Right cardiac atrium (tissue), 5 donors: ENCODE measurements at places on chromosomes 5 and 9. TPM values are rescaled to one million over a fixed set of nuclear protein-coding genes. Genes with fewer than 3 reads are reported as not detected.

GRCh38 chr5:65919773-65920172 is 6.6 kb upstream of the ERBIN start:
- no peak for DNase-seq

GRCh38 chr5:17276445-17276844 is 59.0 kb downstream of the BASP1 start:
- DNase-seq: no peak

- peak; percentile 13 for DNase-seq
Observed at GRCh38 chr9:134318481-134318891, 7.8 kb upstream of the RXRA start.

DNA sequence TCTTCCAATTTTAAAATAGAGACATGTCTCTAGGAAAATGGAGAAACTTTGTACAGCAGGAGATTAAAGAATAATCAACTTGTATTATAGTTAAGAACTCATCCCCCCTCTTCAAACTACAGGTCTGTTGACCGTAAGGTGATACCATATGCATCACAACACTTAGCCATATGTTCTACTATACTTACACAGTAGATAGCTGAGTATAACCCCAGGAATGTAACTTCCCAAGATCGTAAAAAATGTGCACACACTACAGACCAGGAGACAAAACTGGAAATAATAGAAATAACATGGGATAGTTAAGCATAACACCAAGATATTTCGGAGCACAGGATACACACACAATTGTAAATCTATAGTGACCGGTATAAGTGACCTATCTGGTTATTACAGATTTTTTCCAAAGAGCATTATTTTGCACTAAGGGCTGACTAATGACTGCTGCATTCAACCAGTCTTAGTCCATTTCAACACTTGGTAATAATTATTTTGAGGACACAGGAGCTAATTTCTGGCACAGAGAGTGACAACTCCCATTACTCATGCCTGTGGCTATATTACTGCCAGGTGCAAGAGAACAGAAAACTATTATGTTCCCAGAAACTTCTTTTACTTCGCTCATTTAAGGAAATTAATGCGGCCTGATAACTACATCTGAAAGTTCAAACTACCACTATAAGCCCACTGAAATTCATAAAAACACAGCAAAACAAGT is 15.4 kb upstream of the ZNF622 start:
- no peak for DNase-seq

DNA sequence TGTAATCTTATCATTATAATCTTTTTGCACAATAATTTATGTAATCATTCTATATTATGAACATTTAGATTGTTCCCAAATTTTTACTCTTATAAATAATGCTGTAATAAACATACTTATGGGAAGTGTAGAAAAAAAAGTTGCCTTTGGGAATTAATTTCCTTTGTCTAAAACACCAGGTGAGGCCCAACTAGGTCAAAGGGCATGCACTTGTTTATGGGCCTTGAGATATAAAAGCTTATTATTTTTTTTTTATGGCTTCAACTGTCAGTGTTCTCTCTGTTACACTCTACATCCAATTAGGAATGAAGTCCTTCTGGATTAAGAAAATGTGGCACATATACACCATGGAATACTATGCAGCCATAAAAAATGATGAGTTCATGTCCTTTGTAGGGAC is 6.5 kb upstream of the PRLR start:
- no peak for DNase-seq

DNA sequence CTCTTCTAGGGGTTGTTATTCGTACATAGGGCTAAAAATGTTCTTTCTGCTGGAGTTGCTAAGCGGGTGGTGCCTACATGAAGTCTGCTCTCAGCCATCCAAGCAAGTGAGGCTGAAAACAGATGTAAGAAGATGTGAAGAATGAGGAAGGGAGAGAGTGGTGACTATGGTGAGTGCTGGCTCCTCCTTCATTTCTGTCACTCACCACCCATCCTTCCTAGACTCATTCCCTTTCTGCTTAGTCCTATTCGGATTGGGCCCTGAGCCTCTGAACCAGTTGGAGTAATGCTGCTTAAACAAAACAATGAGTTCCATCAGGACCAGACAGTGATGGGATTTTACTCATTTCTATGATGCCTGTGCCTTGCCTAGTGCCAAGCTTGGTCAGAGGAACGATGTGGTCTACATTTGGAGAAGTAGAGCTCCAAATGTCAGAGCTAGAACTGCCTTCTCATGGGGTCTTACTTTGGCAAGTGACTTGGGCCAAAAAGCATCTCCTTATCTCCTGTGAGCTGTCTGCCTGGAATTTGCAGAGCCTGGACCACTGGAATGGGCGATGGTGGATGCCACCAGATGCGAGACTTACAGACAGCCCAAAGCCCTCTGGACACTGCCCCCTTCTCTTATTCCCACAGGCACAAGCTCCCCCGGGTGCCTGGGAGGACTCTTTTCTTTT is 192.9 kb downstream of the FBXL7 start:
- DNase-seq: no peak

- no peak for DNase-seq
Observed at GRCh38 chr5:170783498-170784247, at the start of gene GABRP. Gene GABRP, plus strand, starts transcription at chr5:170783725. Its CDS starts 4,891 bp downstream, at chr5:170788616.

DNA sequence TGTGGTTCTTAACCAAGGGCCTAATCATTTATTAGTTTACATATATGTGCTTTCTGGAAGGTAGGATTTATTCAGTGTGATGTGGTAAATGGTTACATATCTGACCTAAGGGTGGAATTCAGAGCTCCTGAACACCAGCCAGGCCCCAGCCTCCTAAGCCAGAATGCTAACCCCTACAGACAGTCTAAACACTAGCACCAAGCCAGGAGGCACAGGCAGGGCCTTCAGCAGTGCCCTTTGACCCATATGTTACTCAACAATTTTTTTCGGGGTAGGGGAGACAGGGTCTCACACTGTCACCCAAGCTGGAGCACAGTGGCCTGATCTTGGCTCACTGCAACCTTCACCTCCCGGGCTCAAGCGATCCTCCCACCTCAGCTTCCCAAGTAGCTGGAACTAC is 40.3 kb downstream of the PRKACG start:
- no peak for DNase-seq

DNA sequence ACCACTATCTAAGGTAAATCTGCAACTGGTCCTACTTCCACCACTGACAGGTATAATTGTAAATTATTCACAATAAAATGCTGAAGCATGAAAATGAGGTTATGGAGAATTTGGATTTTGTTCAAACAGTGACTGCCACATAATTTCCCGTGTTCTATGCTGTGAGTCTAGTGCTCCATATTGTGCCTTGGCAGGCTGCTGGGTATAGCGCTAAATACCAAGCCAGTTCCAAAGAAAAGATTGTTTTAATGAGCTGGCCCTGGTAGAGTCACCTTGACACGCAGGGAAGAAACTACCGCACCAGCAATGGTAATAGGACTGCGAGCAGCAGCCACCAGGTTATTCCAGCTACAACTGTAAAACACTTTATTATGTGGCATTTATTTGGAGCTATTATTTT is 30.4 kb downstream of the PSMB7 start:
- DNase-seq: no peak

GRCh38 chr9:133842174-133842573 is 104.0 kb upstream of the SARDH start:
- no peak for DNase-seq

GRCh38 chr5:29197631-29198454 is 1995.6 kb upstream of the CDH6 start:
- DNase-seq: no peak

DNA sequence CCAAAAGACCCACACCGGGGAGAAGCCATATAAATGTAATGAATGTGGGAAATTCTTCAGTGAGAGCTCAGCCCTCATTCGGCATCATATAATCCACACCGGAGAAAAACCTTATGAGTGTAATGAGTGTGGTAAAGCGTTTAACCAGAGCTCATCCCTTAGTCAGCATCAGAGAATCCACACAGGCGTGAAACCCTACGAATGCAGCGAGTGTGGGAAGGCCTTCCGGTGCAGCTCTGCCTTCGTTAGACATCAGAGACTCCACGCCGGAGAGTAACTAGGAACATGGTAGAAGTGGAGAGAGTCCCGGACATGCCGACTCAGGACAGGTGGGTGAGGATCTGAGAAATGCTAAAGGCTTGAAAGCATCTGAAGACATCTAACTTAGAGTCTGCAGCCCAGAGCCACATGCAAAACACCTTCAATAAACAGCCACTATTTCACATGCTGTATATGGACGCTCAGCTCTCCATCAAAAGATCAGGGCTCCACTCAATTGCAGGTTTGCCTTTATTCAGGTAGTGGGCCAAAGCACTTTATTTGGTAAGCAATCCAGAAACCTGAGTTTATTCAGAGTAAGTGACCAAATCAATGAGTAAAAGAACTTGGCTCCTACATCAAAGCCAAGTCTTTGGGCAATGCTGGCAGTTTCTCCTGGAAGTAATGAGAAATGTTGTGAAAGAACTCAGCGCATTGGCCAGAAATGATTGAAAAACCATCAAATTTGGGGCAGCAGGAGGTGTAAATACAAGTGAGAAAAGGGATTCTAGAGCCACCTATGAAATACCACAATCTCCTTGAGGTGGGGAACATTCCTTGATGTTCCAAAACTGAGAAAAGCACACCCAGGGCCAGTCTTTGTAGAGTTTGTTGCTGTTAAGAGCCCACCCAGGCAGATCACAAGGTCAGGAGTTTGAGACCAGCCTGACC is 6.0 kb downstream of the RPL12 start:
- no peak for DNase-seq

- no peak for DNase-seq
Observed at GRCh38 chr5:39274398-39275085, 55.2 kb upstream of the FYB1 start.

GRCh38 chr5:150780187-150780692 is 1.7 kb downstream of the SMIM3 start:
- peak; percentile 48 for DNase-seq

DNA sequence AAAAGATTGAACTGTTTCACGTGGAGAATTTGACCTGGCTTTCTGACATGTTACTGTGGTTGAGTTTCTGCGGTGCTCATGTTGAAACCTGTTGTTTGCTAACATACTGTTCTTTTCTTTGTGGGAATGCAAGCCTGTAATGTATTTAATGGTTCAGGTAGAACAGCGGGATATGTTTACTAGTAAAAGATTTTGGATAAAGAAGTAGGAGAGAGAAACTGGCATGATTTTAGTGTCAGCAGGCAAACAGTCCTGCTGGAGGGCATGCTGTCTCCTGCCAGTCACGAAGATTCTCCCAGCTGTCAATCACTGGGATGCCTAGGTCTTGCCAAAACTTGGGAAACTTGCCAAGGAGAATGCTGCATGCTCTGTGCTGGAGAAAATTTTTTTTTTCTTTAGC is 263.5 kb downstream of the TAF11L14 start:
- DNase-seq: no peak

DNA sequence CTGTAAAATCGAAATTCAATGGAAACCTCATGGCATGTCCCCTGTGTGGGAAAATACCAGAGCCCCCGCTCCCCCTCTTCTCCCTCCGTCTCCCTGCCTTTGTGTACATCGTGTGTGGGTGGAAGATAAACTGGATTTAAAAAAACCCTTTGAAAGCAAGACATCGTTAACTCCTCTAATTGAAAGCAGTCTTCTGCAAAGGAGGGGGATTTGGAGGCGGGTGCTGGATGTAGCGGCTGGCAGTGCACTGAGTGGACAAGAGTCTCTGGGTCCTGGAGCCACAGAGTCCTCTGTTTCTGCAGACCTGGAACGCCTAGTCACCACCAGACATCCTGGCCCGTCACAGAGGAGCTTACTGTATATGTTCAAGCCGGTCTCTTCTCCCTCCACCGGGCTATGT is 169.4 kb downstream of the PAPPA start:
- no peak for DNase-seq

DNA sequence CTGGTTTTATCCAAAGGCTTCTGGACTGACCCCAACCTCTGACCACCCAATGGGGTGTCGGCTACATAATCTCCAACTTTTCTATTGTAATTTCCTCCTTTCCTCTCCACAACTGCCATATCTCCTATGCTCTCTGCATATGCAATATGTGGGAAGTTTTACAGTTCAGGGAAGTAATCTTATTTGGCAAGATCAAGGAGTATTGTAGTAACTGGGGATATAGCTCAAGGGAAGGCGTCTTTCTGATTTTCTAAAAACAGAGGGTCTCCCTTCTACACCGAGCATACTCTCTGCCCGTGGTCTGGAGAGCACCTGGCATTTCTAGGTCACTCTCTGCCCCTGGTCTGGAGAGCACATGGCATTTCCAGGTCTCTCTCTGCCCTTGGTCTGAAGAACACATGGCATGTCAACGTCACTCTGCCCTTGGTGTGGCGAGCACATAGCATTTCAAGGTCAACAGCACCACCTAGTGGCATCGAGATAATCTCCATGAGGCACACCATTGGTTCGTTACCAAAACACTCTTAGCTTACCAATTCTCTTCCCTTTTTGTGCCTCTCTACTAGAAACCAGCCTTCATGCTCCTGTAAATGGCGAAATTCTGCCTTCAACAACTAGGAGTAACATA is 616.4 kb upstream of the NUDT12 start:
- peak; percentile 15 for DNase-seq

GRCh38 chr5:91283899-91284298 is 99.2 kb downstream of the ARRDC3 start:
- DNase-seq: no peak

DNA sequence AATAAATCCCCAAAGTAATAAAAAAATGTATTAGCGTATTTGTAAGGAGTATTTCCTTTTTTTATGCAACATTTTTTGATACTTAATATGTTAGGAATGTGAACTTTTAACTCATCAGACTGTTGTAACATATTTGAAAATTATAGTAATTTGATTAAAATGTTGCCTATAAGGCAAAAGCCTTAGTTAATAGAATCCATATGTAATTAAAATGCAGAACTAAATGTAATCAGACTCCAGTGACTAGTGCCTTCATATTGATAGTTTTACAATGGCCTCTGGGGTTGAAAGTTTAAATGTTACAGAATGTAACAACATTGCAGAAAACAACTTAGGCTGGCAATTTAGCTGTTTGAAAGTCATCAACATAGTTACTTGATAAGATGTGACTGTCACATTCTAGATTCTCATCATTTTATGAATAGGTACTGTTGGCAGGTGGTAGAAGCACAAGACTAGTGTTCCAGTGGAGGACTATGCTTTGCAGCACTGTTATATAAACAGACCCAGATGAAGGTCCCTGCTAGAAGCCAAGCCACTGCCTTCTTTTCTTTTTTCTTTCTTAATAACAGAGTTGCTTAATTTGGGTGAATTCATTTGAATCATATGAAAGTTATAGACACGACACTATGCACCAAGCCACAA is 382.9 kb downstream of the CCDC171 start:
- no peak for DNase-seq

- no peak for DNase-seq
Observed at GRCh38 chr5:156427315-156427714, 100.4 kb downstream of the SGCD start.

- DNase-seq: no peak
Observed at GRCh38 chr9:36632892-36633291, 60.2 kb downstream of the MELK start.

GRCh38 chr9:136930014-136930413 is 14.5 kb downstream of the FBXW5 start:
- DNase-seq: no peak

AJM1 gene
- 11.5 TPM for total RNA-seq

SLC6A7 gene
- total RNA-seq: not detected

SLCO6A1 gene
- total RNA-seq: not detected

NEURL1B gene
- 18.5 TPM for total RNA-seq

FCN1 gene
- total RNA-seq: 6.0 TPM

MEIKIN gene
- not detected for total RNA-seq

KIF12 gene
- total RNA-seq: 0.44 TPM

STPG3 gene
- not detected for total RNA-seq

ADAMTS6 gene
- 1.1 TPM for total RNA-seq

ZNG1F gene
- total RNA-seq: 2.1 TPM

MCIDAS gene
- total RNA-seq: not detected

CDKN2B-AS1 gene
- total RNA-seq: not detected

KCNV2 gene
- total RNA-seq: not detected

CNTNAP3 gene
- total RNA-seq: 32.2 TPM

LPCAT1 gene
- 15.2 TPM for total RNA-seq

PAPPA gene
- 2.5 TPM for total RNA-seq

ALDOB gene
- 0.40 TPM for total RNA-seq
